A549 treated with DMSO at 1 μM for 4 hours (cell line): ENCODE measurements at places on chromosomes 5 and 9. TPM values are rescaled to one million over a fixed set of nuclear protein-coding genes. Genes with fewer than 3 reads are reported as not detected.

DDX4 gene
- total RNA-seq: not detected in 5 replicates

HTR1A gene
- total RNA-seq: not detected in 5 replicates

VCAN gene
- 14.1 to 20.8 TPM (median 16.9 TPM) in 5 replicates for total RNA-seq

CNTNAP3B gene
- 14.0 to 19.7 TPM (median 17.4 TPM) in 5 replicates for total RNA-seq

GALNT12 gene
- 3.3 to 5.5 TPM (median 4.4 TPM) in 5 replicates for total RNA-seq

CETN3 gene
- total RNA-seq: 20.7 to 28.7 TPM (median 26.3 TPM) in 5 replicates

RANBP3L gene
- not detected in 5 replicates for total RNA-seq

FBP2 gene
- not detected in 5 replicates for total RNA-seq

TRIM41 gene
- 22.2 to 31.2 TPM (median 27.6 TPM) in 5 replicates for total RNA-seq

PCDHGB2 gene
- 0.09 to 0.20 TPM (median 0.14 TPM) in 4 of 5 replicates, not detected in the other for total RNA-seq

GFPT2 gene
- total RNA-seq: 34.6 to 54.2 TPM (median 51.6 TPM) in 5 replicates

TOR4A gene
- 18.6 to 28.5 TPM (median 28.1 TPM) in 5 replicates for total RNA-seq

PCDHB8 gene
- total RNA-seq: 0.24 to 0.35 TPM (median 0.29 TPM) in 5 replicates

PMPCA gene
- 77.4 to 96.9 TPM (median 81.7 TPM) in 5 replicates for total RNA-seq

TMEM174 gene
- total RNA-seq: not detected in 5 replicates

ADAMTS19 gene
- total RNA-seq: not detected in 5 replicates

ENHO gene
- total RNA-seq: 1.2 to 2.7 TPM (median 1.9 TPM) in 5 replicates

SIT1 gene
- total RNA-seq: not detected in 5 replicates

SPACA9 gene
- total RNA-seq: 3.8 to 5.2 TPM (median 4.7 TPM) in 5 replicates

CORO2A gene
- total RNA-seq: 0.47 to 1.1 TPM (median 0.65 TPM) in 5 replicates

CDC20B gene
- 0.07 to 0.14 TPM (median 0.09 TPM) in 3 of 5 replicates, not detected in the others for total RNA-seq

CAVIN4 gene
- 0.25 to 0.77 TPM (median 0.53 TPM) in 5 replicates for total RNA-seq

GGTA1 gene
- not detected in 5 replicates for total RNA-seq

PCDHGC4 gene
- total RNA-seq: not detected in 5 replicates

CCDC180 gene
- 0.25 to 0.87 TPM (median 0.77 TPM) in 5 replicates for total RNA-seq

WNT8A gene
- not detected in 5 replicates for total RNA-seq

SPATA31C1 gene
- total RNA-seq: not detected in 5 replicates

FAM221B gene
- not detected in 5 replicates for total RNA-seq

PTPN3 gene
- 13.5 to 18.5 TPM (median 16.0 TPM) in 5 replicates for total RNA-seq

IFNE gene
- total RNA-seq: 1.5 to 2.8 TPM (median 2.2 TPM) in 5 replicates

SLC36A3 gene
- not detected in 5 replicates for total RNA-seq

TBC1D13 gene
- 19.1 to 22.6 TPM (median 21.2 TPM) in 5 replicates for total RNA-seq

PCDHB16 gene
- 0.04 to 0.19 TPM (median 0.06 TPM) in 5 replicates for total RNA-seq

ENG gene
- 0.09 to 0.34 TPM (median 0.14 TPM) in 5 replicates for total RNA-seq

NPDC1 gene
- total RNA-seq: 43.4 to 83.2 TPM (median 74.9 TPM) in 5 replicates

TMED9 gene
- total RNA-seq: 262 to 315 TPM (median 273 TPM) in 5 replicates

LIX1 gene
- total RNA-seq: not detected in 5 replicates

AIF1L gene
- total RNA-seq: 1.2 to 1.5 TPM (median 1.3 TPM) in 5 replicates

SPINK6 gene
- total RNA-seq: 0.32 to 0.76 TPM (median 0.48 TPM) in 5 replicates

HRCT1 gene
- 0.11 to 0.17 TPM (median 0.14 TPM) in 3 of 5 replicates, not detected in the others for total RNA-seq

PCDHGA10 gene
- total RNA-seq: 0.03 TPM in 1 of 5 replicates, not detected in the others

INSL4 gene
- total RNA-seq: 15.5 to 19.2 TPM (median 18.0 TPM) in 5 replicates

PCDHA9 gene
- total RNA-seq: 0.01 TPM in 1 of 5 replicates, not detected in the others

IL9 gene
- not detected in 5 replicates for total RNA-seq

GKAP1 gene
- 3.8 to 7.0 TPM (median 5.5 TPM) in 5 replicates for total RNA-seq

PPP1R26 gene
- total RNA-seq: 15.0 to 20.1 TPM (median 19.0 TPM) in 5 replicates

EIF4EBP3 gene
- total RNA-seq: 2.1 to 2.9 TPM (median 2.6 TPM) in 5 replicates

NOXA1 gene
- total RNA-seq: 0.66 to 1.7 TPM (median 1.4 TPM) in 5 replicates

UGT3A1 gene
- total RNA-seq: not detected in 5 replicates

ZCCHC10 gene
- 27.0 to 34.7 TPM (median 30.1 TPM) in 5 replicates for total RNA-seq

INSL6 gene
- not detected in 5 replicates for total RNA-seq

LRRC19 gene
- not detected in 5 replicates for total RNA-seq

SPINK7 gene
- not detected in 5 replicates for total RNA-seq
